Left colon (tissue), 2 donors: ENCODE measurements at places on chromosomes 5 and 9.
A peak's percentile ranks its signal among the peaks of the same experiment; 100 is the strongest.

- no peak for DNase-seq
Observed at GRCh38 chr5:127088251-127088650, 14.9 kb upstream of the C5orf63 start.

GRCh38 chr5:33319841-33320240 is 120.9 kb upstream of the TARS1 start:
- no peak for DNase-seq

- no peak for DNase-seq
Observed at GRCh38 chr5:173396311-173396993, 68.2 kb upstream of the STC2 start.

- DNase-seq, result no peak
Observed at GRCh38 chr5:135490245-135491037, 38.3 kb upstream of the TIFAB start.

- no peak for DNase-seq
Observed at GRCh38 chr9:37641331-37641730, 9.4 kb upstream of the FRMPD1 start.

GRCh38 chr9:69578026-69578425 is 94.1 kb downstream of the APBA1 start:
- DNase-seq, result no peak

DNA sequence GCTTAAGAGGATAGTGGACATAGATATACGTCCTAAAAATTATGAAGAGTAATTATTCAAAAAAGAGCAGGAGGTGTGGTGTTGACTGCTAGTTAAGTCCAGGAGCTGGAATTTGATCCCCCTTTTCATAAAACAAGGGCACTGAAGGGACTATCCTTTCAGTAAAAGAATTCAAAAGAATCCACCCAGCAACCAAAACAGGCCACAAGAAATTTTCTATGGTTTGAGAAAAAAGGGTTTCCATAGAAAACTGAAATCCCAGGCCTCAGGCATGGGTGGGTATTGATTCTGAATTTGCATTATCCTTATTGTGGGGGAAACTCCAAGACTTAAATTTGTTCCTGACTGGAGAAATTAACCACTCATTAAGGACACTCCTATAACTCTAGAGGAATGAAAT is 269.0 kb upstream of the MPDZ start:
- no peak for DNase-seq

GRCh38 chr5:32170303-32171151 is 3.6 kb downstream of the GOLPH3 start:
- DNase-seq, result no peak

- no peak for DNase-seq
Observed at GRCh38 chr5:123203105-123203800, 114.2 kb downstream of the PRDM6 start.

DNA sequence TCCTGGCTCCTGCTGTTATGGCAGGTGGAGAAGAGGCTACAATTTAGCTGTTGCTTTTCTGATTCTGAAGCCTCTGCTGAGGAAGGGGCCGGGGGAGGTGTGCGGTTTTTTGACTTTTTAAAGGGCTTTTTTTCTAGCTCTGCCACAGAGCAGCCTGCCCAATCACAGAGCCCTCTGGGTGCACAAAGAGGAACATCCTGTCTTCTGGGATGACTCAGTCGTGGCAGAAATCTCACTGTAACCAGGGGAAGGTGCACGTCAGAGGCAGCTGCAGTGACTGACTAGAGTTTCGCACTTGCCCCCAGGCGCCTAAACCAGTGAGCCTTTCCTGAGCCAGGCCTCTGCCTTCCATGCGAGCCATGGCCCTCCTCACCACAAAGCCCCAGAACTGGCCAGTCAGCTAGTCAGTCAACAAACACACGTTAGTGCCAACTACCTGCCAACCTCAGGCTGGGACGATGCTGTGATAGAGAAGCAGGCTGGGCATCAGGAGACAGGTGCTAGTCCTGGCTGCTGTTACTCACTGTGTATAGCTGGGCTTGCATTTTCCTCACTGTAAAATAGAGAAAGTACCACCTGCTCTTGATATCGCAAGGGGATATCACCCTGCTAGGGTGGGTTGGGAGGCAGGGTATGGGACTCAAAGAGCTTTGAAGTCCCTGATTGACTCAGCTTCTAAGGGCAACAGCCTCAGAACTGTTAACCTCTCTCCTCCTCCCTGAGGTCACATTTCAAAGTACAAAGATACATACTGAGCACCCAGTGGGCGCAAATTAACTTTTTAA is 2.2 kb downstream of the AKNA start:
- DNase-seq, result peak; percentile 84

GRCh38 chr5:122121479-122122465 is 7.6 kb upstream of the ZNF474 start:
- no peak for DNase-seq

DNA sequence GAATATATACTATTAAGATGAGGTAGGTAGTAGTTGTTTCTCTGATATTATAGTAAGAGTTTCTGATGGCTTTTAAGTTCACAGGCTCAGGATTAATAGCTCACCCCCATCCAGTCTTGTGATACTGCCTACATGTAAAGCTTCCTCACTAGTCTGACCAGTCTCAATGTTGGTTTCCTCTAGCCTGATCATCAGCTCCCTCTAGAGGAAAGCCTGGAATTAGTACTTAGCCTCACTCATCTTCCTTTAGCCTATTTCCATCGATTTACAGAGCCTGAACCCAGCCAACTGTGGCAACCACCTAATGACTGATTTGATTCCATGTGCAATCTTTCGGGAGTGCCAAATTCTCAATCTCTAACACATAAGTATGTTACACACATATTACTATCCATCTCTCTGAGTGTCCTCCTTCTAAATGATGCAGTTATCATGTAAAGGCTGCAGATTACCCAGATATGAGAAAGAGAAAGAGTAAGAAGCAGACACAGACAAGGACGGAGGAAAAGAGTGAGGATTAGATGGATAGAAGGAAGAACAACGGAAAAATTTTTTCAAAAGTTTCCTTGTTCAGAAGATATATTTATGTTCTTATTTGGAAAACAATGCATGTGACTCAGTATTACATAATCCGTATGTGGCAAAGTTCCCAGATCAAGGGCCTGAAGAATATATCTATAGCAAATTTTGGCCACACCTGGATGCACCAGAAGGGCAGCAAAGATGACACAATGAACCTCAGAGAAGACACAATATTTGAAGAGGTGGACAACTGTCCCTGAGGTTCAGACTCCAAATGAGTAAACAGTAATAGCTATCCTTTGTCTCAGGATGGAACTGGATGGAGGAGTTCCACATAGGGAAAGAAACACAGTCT is 333.7 kb downstream of the ELAVL2 start:
- DNase-seq, result no peak

- no peak for DNase-seq
Observed at GRCh38 chr5:5650242-5650641, 227.8 kb downstream of the ICE1 start.

GRCh38 chr5:168793841-168794837 is 215.0 kb upstream of the PANK3 start:
- no peak for DNase-seq

DNA sequence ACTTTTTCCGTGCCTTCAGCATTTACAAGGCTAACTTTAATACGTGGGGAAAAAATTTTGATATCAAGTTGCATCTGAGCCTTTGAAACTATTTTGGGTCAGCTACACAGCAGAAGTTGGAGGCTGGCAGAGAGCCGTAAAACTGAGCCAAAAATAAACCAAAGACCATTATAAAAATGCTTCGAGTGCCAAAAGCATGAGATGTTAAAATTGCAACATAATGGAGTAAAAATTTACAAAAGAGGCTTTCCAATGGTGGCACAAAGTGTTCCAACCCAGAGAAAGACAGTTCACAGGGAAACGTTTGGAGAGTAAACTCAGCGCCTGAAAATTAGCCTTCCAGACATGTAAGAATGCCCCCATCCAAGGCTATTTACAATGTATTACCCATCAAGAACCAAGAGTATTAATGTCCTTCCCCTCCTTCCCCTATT is 190.3 kb downstream of the TLE1 start:
- DNase-seq, result no peak

- DNase-seq, result no peak
Observed at GRCh38 chr9:35548571-35548970, 56.5 kb upstream of the TESK1 start.

GRCh38 chr5:124372457-124372856 is 374.0 kb downstream of the ZNF608 start:
- no peak for DNase-seq

DNA sequence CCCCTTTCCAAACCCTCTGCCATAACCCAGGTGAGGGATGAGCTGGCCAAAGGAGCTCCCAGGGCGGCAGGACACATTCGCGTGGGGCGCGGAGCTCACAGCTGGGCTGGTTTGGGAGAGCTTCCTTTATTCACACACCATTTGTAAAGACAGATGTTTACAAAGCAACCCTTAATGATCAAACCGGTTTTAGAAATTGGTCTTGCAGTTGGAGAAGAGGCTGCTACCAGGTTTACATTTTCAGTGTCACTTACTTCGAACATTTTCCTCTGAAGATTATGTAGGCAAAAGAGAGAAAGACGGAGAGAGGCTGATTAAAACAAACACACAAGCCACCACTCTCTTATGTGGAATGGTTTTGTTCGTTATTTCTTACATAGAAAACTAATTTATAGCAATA is 648.7 kb downstream of the IRX1 start:
- DNase-seq, result no peak

DNA sequence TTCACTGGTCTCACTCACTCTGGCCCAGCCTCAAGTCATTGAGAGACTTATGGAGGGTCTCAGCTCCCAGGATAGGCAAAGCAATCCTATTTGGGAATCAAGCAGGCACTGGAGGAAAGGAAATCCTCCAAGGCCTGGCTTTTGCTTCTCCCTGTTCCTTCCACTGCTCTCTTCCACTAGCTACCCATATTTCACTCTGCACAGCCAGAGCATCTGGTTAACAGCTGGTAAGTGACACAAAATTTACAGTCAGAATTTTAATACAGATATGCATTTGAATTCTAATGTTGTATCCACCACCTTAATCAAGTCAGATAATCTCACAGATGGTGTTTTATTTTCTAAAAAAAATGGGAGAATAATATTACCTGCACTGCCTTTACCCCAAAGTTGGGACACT is 868 bp upstream of the C1QTNF2 start:
- no peak for DNase-seq

GRCh38 chr9:124699575-124699974 is 71.5 kb downstream of the NR6A1 start:
- DNase-seq, result no peak

- DNase-seq, result no peak
Observed at GRCh38 chr5:53311681-53312080, 168.7 kb upstream of the FST start.

DNA sequence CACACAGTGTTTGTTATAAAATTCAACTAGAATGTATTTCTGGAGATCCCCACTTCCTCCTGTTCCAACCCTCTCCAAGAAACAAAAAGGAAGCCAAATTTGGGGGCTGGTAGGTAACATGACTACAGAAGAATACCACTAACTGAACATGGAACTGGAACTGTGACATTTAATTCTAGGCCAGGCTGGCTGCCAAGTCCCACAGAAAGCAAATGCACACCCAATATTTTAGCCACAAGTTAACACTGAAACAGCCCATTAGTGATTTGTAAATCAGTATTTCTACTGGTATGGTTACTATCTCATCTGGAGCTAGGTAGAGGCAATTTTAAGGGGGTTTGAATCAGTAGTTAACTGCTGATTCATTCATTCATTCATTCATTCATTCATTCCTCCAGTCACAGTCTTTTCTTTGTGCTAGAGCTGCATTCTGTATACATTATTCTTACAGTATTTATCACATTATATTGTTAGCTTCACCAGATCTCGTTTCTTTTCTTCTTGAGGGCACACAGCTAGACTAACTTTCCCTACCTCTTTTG is 131.7 kb upstream of the GDNF start:
- no peak for DNase-seq

DNA sequence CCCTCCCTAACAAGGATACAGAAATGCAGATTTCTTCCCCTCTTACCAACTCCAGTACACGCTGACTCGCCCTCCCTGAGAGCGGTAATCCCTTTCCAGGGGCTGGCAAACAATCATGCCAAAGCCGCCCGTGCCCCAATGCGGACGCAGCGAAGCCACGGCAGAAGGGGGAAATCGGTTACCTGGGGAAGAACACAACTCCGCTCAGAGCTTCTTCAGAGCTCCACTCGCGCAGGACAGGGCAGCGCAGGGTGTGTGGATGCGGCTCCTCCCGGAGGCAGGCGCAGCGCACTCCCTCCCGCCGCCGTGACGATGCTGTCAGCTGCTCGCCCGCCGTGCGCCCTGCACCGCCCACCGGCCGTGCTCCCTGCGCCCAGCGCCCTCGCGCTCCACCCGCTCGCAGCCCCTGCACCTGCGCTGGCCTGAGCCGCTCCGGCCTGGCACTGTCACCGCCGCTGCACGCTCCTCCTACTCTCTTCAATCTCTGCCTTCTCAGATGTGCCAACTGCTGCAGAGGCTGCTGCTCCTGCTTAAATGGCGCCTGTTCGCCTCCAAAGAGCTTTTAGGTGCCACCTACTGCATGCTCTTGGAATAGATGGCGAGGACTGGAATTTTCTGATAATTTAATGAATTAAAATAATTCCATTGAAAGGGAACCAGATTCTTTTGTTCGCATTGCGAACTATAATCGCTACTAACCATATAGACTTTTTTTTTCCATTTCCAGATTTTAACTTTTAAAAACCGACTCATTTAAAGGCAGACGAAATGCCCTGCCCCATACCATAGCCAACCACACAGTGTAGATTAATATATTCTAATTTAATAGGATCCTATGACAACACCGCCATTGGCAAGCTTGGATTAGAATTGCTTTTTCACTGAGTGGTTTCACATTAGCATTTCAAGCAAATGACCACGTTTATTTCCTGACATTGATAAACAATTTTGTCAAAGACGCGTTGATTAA is at the start of gene DIRAS2:
Gene DIRAS2, minus strand, starts transcription at position 255 of the 970 bp plus-strand sequence. CDS start 28,997 bp downstream, outside the sequence.
- peak; percentile 62 for DNase-seq

DNA sequence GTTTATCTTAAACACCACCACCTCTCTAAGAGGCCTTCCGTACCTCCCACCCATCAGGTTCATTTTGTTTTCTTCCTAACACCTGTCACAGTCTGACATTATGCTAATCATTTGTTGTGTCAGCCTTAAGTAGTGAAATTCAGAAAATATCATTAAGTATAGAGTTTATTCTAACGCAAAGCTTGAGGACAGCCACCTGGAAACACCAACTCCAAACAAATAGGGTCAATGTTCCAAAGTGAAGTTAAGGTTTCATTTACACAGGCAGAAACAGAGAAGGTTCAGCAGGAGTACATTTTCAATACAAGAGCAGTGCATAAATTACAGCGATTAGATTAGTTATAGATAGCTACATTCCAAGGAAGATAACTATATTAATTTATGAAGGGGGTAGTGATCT is 1.3 kb upstream of the SMC5 start:
- DNase-seq, result no peak

GRCh38 chr9:115951977-115952376 is 201.6 kb upstream of the PAPPA start:
- no peak for DNase-seq

DNA sequence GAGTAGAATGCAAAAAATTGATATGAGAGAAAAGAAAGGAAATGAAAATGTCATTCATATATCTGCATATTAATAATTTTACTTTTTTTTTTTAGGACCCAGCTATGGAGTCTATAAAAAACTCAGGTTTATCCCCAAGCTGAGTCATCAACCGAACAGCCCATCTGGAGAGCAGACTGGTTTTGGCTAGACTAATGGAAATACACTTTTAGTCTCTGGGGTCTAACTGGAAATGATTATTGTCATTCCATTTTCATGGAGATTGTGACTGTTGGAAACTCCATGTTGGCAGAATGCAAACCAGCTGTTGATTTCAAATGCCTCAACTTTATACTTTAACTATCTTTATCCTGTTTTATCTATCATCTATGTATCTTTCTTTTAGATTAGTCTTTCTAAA is 28.7 kb downstream of the ANXA1 start:
- DNase-seq, result no peak

GRCh38 chr5:170269579-170269978 is 28.0 kb downstream of the LCP2 start:
- no peak for DNase-seq

GRCh38 chr9:5043381-5043780 is 58.3 kb downstream of the JAK2 start:
- DNase-seq, result no peak
